ENCODE measurements at places on chromosomes 11 and 22.

GRCh38 chr11:64245401-64245796 lies 1.3 kb downstream of the PPP1R14B start:
- no peak for DNase-seq

- no peak for DNase-seq
These were observed 137.1 kb downstream of the TMEM135 start for GRCh38 chr11:87174870-87175269.

DNA sequence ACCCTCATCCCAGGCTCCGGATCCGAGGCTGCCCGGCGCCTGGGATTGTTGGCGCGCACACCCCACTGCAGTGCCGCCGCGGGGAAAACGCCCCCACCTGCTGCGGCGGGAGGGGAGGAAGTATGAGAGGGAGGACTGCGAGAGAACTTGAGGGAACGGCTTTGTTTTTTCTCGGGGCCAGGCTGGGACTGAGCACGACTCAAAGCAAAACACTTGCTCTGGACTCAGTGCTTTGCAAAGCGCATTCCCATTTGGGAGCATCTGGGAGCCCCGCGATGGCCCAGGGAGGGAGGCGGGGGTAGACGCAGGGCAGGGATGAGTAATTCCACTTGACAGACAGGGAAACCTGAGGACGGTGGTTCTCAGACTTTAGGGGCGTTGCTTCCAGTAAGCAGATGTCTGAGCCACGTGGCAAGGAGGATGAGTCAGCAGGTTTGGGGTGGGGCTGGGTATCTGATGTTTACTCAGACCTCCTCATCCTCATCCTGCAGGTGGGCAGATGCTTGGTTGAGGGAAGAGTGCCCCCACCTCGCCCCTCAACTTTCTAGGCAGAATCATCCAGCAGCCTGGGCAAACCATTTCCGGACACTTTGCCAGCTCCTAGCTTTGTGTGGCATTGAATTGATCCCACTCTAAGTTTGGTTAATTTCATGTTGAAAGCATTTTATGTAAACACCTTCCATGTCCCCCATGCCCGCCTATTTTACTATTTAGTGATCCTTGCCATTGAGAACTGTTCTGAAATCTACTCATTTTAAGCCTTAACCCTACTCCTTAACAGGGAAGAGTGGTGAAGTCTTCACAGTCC lies 1.5 kb downstream of the MIAT start:
- DNase-seq = no peak

DNA sequence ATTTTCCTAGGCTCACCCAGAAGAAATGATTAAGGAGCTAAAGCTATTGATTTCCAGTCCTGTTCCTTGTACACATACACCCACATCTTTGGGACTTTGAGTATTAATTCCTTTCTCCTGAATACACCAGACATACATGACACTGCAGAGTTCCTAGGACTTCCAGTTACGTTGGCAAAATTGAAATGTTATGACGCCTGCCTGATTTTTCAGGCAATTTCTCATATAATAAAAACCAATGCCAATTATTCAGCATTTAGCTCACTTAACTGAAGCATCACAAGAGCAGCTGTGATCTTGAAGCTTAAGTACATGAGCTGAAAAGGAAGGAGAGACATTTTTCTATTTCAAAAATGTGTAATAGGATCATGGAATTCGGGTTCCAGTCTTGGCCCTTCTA lies 4.5 kb downstream of the CLMP start:
- DNase-seq = no peak

DNA sequence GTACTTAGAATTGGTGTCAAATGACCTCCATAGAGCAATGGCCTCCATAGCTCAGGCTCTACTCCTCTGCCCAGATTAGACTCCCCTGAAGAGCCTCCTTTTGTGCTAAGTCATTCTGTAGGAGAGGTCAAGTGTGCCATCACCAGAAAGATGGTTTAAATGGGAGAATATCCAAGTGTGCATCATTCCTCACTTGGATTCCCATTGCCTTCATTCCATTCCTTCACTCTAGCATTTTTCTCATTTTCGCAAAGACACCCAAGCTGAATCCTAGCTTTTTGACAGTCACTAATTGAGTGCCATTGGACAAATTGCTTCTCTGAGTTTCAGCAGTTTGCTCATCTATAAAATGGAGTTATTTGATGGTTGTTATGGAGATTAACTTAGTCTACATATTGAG lies 16.9 kb downstream of the CLMP start:
- DNase-seq = no peak

DNA sequence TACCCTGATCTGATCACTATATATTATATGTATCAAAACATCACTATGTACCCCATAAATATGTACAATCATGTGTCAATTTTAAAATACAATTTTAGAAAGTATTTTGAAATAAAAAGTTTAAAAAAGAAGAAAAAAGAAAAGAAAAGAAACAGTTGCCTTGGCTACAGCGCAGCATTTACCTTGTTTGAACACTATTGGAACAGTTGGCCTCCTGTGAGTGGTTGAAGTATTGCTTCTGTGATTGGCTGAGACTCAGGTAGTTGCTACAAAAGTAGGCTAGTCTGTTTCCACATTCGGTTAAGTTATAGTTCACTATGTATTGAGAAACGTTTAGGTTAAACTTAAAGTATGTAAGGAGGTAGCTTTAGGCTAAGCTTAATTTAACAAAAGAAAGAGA lies 7.9 kb upstream of the DTX4 start:
- no peak for DNase-seq

- no peak for DNase-seq
These were observed 41.3 kb upstream of the SLN start for GRCh38 chr11:107752949-107753822.

GRCh38 chr11:107842412-107843100 lies 16.0 kb downstream of the SLC35F2 start:
- DNase-seq = no peak

DNA sequence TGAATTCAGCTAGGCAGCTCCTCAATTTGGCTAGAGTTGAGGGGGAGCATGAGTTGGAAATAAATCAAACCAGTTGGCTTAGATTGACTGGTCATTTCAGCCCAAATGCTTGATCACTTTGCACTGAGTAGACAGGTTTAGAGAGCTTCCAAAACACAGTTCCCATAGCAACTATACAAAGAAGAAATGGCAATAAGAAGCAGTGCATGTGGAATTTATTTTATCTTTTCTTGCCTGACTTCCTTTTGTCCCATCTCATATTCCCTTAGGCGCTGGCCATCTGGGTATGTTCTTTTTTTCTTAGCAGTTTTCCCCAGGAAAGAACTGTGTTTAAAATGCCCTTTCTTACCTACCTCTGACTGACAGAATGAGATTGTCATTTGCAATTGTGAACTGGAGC lies 38.7 kb upstream of the C11orf87 start:
- DNase-seq = no peak

- DNase-seq = no peak
These were observed 192.6 kb upstream of the NECTIN1 start for GRCh38 chr11:119921571-119921970.

- DNase-seq = no peak
These were observed 20.5 kb downstream of the MRE11 start for GRCh38 chr11:94472916-94473799.

DNA sequence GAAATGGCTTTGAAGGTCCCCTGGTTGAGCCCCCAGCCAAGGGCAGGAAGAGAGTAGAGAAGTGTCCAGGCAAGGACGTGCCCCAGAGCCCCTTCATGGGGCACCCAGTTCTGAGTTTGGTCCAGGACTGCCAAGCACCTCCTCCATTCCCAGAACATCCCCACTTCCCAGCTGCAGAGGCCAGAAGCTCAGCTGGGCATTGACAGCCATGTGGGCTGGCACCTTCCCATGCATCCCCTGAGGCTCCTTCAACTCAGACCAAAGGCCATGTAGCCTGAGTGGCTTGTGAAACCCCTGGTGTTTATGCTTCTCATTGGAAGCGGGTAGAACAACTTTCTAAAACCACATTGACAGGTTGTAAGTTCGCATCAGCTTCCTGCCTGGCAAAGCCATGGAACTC lies 789.6 kb downstream of the TBC1D22A start:
- no peak for DNase-seq

GRCh38 chr11:103939694-103940093 lies 96.7 kb upstream of the DDI1 start:
- no peak for DNase-seq

- DNase-seq = no peak
These were observed 702 bp upstream of the KCNJ4 start for GRCh38 chr22:38455530-38456271.

- no peak for DNase-seq
These were observed 24.8 kb downstream of the APOL1 start for GRCh38 chr22:36277482-36278291.
